Forelimb muscle (tissue), 1 donor: ENCODE measurements at places on chromosomes 16 and 17. TPM values are rescaled to one million over a fixed set of nuclear protein-coding genes. Genes with fewer than 3 reads are reported as not detected.

GRCh38 chr16:22071331-22071910 lies 20.9 kb upstream of the VWA3A start:
- DNase-seq = no peak

GRCh38 chr17:50361561-50362480 lies 11.2 kb downstream of the MRPL27 start:
- peak; percentile 20 for DNase-seq

Gene CCL8
- polyA plus RNA-seq = 0.68 TPM

DNA sequence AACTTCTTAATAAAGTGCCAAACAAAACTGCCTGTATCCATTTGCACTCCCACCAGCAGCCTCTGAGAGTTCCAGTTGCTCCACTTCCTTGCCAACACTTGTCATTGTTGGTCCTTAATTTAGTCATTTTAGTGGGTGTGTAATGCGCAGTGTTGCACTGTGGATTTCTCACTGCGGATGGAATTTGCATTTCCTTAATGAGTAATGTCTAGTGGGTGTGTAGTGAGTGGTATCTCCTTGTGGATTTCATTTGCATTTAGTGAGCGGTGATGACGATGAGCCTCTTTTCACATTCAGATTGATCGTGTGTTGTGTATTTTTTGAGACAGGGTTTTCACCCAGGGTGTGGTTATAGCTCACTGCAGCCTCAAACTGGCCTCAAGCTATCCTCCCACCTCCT lies 4.1 kb upstream of the MSLN start:
- no peak for DNase-seq

- DNase-seq = no peak
Observed at GRCh38 chr16:12891836-12892235, 9.6 kb upstream of the SHISA9 start.

GRCh38 chr17:43431714-43432523 lies 33.1 kb downstream of the ARL4D start:
- peak; percentile 81 for DNase-seq

GRCh38 chr16:87602001-87602775 lies at the start of gene JPH3:
Gene JPH3 (plus strand): TSS chr16:87602508. CDS start chr16:87603147, 639 bp downstream.
- no peak for DNase-seq

DNA sequence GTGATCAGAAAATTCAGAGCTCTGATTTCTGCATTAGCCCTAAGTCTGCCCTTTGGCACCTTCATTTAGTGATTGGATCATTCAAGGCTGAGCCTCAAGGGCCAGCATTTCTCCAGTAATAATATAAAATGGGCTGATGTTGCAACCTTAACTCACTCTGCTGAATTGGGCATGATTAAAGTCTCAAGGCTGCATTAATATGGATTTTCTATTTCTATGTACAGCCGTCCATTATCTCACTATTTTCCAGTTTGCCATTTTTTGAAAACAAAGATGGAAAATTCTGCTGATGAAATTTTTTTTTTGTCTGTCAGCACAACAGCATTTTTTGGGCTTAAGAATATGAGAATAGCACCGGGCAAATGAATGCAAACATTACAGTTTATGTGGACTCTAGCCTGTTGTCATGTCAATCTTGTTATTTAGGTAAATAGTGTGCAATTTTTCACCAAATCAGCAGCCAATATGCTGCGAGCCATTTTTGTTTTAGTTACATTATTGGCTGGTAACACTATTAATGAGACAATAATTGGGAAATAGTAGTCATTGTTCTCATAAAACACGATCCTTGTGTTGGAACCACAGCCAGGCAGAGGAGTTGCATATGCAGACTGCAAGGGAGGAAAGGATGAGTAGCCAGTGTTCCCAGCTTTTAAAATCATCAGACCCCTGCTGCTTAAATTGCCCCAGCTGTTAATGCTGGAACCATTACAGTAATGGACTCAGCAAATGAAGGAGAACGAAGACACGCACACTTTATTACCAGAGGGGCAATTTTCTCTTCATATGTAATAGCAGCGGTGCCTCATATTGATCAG lies 10.5 kb downstream of the FTO start:
- peak; percentile 79 for DNase-seq

- no peak for DNase-seq
Observed at GRCh38 chr16:3035289-3035971, 1.3 kb downstream of the BICDL2 start.
